KG1 (cell line): ENCODE measurements at places on chromosomes 6 and 20.

DNA sequence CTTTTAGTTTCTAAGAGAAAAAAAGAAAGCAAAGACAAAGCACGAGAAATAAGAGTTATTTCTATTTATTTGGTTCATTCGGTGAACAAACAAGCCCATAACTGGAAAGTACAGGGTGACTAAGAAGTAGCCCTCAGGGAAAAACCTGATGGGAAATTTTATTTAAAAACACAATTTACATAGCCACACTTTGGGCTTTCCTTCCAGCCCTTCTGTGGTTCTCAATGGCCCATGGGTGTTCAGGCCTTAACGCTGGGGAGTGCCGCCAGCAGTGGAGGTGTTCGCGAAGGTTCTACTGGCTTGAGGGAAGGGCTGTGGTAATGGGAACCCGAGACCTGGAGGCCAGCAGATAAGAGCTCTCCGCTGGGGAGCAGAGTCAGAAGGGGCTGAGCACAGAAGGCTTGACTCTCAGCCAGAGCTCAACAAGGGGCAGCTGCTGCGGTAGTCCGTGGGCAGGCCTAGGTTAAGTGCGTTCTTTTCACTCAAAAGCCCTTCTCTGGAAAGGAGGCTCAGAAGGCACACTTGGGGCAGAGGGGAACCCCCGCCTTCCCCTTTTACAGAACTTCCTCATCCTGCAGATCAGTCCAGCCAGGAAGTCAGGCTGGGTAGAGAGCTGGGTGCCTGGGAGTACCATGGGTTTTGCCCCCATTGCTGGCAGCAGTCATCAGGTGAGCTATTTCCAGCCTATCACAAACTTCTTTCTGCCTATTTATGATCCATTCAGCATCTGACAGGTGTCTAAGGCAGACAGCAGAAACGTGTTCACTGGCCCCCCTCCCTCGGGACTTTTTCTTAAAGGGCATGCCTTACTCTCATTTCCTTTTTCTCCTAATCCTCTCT lies 8.8 kb upstream of the CD83 start:
- DNase-seq, result peak; percentile 30

DNA sequence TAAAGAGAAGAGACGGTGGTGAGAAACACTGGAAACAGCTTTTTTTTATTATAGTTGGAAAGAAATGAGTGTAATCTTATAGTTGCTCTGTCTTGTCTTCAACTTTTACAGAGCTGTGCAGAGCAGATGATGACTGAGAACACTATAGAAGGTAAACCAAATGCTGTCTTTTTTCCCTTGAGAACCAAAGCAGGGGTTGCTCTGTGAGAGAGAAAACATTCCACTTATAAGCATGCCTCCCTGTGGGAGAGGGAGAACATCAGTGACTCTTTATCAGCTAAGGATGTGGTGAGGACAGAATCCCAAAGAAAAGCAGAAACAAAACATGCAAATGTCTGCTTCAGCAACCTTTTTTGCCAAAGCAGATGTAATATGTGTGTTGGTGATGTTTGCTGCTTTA lies 179.3 kb upstream of the HDDC2 start:
- DNase-seq, result no peak

DNA sequence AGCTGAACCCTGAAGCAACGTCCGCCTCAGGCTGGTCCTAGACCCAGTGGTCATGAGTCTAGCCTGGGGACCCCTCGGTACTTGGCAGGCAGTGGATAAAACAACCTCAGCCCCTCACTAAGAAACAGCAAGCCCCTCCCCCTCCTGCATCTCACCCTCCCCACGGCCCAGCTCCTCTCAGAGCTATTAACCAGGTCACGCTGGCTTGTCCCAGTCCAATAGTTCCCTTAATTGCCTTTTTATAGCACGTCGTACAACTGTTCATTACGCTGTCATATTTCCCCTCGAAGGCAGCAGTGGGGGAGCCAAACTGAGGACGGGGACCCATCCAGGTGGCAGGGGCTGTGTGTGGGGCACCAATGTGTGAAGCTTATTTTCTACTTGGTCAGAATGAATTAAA lies 8.6 kb upstream of the SLC32A1 start:
- no peak for DNase-seq

DNA sequence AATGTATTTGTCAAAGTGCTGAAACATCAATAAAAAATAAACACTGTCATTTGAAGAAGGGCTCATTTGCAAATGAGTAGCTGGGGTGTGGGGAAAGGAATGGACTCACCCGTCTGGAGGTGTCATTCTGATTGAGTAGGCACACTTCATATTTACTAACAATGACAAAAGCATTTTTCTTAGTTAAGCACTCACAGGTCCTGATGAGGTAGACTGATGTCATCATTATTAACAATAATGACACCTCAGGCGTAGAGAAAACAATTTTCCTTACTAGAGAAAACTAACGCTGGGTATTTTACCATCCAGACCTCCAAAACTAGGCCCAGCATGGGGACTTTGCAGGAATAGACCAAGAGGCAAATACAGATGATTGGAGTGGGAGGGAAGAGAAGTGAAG lies 76.0 kb downstream of the UNC5CL start:
- DNase-seq, result no peak

DNA sequence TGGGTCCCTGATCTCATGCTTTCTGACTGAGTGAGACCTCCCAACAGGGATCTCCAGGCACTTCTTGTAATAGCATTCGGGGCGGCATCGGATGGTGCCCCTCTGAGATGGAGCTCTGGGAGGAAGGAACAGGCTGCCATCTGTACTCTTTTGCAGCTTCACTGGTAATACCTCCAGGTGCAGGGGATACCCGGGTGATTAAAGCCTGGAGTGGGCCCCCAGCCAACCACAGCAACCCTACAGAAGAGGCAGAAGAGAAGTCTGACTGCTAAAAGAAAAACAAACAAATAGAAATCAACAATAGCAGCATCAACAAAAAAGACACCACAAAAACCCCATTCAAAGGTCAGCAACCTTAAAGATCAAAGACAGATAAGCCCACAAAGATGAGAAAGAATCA lies 19.1 kb upstream of the PGK2 start:
- DNase-seq, result no peak

DNA sequence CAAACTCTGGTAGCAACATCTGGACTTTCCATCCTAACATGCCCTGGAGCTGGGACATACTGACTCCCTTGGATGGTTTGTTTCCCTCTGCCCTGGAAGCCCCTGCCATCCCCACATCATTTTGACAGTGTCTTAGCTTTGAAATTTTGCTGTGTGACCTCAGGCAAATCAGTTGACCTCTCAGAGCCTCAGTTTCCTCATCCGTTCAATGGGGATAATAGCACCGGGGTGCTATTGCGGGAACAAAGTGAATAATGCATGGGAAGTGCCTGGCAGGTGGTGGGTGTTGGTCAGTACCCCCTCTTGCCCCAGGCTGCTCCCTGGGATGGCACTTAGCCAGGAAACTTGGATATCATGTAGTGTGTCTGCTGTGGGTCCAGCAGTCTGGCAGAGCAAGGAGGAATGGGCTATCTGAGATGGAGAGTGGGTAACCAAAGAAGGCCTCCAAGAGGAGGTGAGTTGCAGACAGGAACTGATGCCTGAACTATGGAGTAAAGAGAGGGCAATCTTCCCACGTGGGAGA lies 88.6 kb downstream of the MRPL14 start:
- DNase-seq, result no peak

DNA sequence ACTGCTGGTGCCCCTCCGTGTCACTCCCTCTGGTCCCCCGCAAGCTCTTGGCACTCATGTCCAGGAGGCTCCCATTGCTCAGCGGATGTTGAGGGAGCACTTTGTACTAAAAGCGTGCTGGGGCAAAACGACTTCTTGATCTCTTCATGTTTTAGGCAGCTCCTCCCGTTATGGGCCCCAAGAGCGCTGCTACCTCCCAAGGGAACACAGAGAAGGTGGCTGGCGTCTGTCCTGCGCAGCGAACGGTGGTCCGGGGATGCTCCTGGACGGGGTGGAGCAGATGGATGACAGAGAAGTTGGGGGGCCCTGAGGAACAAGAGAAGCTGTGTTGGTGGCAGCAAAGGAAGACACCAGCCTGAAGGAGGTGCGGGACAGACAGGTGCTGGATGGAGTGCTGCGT lies 99.8 kb downstream of the TMEM242 start:
- DNase-seq, result no peak

DNA sequence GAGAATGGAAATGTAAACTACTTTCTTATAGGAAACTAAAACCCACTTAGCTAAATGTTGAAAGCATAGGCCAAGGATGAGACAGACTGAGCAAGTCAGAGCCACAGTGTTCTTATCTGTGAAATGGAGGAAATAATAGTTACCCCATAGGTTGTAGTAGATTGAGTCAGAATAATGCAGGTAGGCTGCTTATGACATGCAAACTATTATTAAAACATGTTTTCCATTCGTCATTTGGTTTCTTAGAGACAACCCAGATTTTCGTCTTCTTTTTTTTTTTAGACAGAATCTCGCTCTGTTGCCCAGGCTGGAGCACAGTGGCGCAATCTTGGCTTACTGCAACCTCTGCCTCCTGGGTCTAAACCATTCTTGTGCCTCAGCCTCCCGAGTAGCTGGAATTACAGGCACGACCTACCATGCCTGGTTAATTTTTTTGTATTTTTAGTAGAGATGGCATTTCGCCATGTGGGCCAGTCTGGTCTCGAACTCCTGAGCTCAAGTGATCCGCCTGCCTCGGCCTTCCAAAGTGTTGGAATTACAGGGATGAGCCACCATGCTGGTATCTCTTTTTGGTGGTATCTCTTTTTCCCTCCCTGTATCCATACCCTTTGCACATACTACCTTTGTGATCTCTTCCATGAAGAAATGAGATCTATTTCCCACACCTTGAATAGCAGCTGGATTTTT lies 196.5 kb upstream of the ZNF217 start:
- no peak for DNase-seq

DNA sequence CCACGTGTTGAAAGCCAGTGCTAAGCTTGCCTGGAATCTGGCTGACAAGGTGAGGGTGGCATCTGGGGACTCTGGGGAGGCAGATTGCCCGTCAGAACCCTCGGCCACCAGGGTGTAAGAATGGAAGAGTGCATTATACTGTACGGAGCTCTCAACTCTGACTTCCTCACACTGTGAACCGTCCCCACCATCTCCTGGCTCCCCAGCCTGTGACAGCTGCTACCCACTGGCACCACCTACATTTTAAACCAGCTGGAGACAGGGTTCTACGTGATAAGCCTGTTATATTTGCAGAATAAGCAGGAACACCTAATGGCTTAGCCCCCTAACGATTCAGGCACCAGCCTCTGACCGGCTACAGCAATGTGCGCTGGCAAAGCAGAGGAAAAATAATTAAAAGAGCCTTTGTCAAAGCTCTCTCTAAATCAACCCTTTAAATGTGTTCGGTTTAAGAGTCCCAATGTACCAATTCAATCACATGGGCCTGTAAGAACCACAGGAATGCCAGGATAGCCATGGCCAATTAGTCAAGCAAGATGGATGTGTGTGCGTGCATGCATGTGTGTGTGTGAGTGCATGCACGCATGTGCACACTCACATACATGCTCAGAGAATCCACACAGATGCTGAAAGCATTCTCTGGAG lies 89.1 kb upstream of the TAB2 start:
- DNase-seq, result no peak

DNA sequence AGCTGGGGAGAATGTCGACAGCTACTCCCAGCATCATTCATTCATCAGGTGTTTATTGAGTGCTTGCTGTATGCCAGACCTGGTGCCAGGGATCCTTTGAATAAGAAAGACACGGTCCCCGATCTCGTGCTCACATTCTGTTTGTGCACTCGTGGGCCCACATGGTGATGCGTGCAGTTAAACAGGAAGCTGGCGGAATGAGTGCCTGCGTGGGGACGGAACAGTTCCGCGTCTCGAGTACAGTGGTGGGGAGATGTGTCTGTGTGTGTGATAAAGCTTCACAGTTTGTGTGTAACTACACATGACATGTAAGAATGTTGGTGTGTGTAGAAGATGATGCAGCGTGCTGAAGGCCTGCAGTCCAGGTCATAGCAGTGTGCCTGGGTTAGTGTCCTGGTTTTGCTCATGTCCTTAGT lies 6.5 kb downstream of the RBM38 start:
- DNase-seq, result no peak

GRCh38 chr6:158329531-158329930 lies 17.3 kb downstream of the TULP4 start:
- DNase-seq, result no peak
